ENCODE measurements at places on chromosomes 3 and 15.
A peak's percentile ranks its signal among the peaks of the same experiment; 100 is the strongest.

DNA sequence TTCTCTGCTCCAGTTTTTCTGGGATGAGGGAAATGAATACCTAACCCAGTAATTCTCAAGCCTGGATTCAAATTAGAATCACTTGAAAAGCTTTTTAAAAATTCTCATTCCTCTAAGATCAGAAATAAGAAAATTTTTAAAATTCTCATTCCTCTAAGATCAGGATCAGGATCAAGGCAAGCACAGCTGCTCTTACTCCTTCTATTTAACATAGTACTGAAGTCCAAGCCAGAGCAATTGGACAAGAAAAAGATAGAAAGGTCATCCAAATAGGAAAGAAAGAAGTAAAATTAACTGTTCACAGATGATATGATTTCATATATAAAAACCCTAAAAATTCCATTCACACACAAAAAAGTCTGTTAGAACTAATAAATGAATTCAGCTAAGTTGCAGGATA is 24.2 kb upstream of the CLRN1 start:
- no peak for DNase-seq

- peak; percentile 34 for DNase-seq
Measured at GRCh38 chr3:99586701-99587100, 51.7 kb upstream of the COL8A1 start.

GRCh38 chr3:150830094-150830681 is 67.2 kb upstream of the SIAH2 start:
- DNase-seq, result no peak

GRCh38 chr15:58065445-58066041 is at the start of gene ALDH1A2:
Gene ALDH1A2, minus strand, starts transcription at chr15:58065711. Its CDS starts 61 bp downstream, at chr15:58065650.
- no peak for DNase-seq

- DNase-seq, result no peak
Measured at GRCh38 chr3:4746241-4746958, 232.8 kb upstream of the BHLHE40 start.

- no peak for DNase-seq
Measured at GRCh38 chr3:195597848-195598247, 14.1 kb upstream of the APOD start.

DNA sequence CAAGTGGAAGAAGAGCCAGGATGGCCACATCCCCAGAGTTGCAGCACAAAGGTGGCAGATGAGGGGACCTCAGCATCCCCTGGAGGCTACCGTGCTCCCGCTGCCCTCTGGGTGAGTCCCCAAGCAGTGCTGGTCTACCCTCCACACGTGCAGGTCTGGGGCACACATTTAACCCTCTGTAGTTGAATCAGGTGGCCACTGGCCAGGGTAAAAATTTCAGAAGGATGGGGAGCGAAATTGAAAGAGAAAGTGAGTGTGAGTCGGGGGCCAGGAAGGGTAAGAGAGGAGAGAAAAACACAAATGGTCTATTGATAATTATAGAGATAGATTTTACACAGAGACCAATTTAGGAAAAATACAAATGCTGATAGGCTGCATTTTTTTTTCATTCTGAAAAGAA is 139.5 kb upstream of the EIF1B start:
- DNase-seq, result no peak

GRCh38 chr3:52026041-52026440 is 30.3 kb downstream of the DUSP7 start:
- DNase-seq, result no peak

DNA sequence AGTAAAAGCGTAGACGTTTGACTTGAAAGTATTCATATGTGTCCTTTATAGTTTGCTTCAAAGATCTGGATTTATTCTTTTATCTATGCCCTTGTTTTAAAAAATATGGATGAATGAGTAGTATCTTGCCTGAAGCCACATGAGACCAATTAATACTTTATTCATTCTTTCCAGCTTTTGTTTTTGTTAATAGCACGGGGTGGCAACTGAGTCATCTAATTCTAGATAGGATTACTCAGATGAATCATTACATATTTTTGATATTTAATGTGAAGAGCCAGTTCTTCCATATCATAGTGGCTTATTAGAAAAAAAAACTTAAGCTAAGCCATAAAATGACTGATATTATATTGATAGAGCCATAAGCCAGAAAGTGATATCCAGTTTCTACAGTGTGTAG is 121.9 kb downstream of the BBX start:
- no peak for DNase-seq

DNA sequence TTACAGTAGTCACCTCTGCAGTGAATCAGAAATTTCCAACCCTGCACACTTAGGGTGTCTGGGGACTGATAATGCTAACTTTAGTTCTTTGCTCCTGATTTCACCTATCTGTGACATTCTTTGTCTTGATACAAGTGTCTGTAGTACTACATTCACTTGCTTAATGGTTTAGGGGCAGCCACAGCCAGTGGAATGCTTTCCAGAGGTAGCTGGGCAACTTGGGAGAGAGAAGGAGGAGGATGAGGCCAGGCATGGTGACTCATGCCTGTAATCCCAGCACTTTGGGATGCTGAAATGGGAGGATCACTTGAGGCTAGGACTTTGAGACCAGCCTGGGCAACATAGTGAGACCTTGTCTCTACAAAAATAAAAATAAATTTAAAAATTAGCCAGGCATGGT is 8.5 kb downstream of the BAHD1 start:
- no peak for DNase-seq

GRCh38 chr3:133413161-133414020 is 13.5 kb downstream of the BFSP2 start:
- DNase-seq, result no peak

GRCh38 chr3:78741066-78741645 is 1026.6 kb downstream of the ROBO1 start:
- DNase-seq, result no peak

DNA sequence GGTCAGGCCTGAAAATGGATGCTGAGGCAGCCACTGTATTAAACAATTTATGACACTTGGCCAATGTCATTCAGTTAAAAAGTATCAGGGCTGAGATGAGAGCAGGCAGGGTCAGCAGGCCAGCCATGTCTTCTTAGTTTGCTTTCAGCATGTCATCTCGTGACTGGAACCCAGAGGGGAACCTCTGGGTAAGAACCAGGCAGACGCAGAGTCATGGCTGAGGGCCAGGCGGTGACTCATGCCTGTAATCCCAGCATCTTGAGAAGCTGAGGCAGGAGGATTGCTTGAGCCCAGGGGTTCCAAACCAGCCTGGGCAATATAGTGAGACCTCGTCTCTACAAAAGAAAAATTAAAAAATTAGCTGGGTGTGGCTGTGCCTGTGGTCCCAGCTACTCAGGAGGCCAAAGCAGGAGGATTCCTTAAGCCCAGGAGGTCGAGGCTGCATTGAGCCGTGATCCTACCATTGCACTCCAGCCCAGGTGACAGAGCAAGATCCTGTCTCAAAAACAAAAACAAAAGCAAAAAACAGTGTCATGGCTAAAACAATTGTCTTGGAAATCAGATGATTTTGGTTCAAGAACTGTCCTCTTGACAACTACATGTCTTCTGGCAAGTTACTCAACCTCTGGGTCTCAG is 11.7 kb downstream of the BCL2L10 start:
- peak; percentile 87 for DNase-seq

- DNase-seq, result peak; percentile 89
Measured at GRCh38 chr3:138594150-138594934, at the start of gene CEP70. Gene CEP70, minus strand, starts transcription at chr3:138594260. Its CDS starts 21,333 bp downstream, at chr3:138572927.

DNA sequence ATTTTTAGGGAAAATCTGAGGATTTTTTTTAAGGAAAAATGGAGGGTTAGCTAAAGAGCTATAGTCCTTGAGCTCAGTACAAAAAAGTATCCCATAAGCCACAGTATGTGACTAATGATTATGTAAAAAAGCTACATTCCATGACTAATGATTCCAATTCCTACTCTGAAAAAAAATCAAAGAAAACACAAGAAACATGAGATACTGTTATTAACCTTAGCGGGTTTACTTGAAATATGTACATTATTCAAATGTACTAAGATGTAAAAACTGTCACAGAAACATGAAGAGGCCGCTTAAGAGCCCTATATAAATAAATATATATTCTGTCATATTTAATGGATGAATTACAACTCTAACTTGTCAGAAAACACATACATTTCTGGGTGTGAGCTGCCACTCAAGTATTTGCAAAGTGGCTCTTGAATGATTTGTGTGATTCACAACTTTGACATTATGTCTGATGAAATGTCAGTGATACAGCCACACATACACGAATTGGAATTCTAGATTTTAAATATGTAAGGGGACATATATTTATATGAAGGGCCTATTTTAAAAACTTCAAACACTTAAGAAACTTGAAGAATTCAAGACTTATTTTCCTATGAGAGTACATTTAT is 518.7 kb upstream of the SUCLG2 start:
- DNase-seq, result no peak

DNA sequence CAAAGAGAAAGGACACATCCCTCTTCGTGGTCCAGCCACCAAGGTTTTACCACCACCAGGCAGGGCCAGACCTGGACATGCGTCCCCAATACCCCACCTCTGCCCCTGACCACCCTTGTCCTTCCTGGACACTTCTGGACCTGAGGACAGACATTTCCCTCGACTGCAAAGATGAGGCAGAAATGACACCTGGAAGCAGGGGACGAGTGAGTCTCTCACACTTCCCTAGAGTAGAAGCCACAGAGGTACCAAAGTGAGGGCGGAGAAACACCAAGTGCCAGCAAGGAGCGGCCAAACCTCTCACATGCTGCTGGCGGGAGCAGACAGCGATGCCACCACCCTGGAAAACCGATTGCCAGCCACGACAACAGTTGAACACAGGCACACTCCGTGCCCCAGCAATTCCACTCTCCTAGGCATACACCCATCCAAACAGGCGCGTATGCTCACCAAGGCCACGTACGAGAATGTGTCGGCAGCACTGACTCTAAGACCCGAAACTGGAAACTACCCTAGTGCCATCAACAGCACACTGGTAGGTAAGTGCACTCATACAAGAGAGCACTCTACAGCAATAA is 207.0 kb upstream of the NSMCE3 start:
- no peak for DNase-seq

DNA sequence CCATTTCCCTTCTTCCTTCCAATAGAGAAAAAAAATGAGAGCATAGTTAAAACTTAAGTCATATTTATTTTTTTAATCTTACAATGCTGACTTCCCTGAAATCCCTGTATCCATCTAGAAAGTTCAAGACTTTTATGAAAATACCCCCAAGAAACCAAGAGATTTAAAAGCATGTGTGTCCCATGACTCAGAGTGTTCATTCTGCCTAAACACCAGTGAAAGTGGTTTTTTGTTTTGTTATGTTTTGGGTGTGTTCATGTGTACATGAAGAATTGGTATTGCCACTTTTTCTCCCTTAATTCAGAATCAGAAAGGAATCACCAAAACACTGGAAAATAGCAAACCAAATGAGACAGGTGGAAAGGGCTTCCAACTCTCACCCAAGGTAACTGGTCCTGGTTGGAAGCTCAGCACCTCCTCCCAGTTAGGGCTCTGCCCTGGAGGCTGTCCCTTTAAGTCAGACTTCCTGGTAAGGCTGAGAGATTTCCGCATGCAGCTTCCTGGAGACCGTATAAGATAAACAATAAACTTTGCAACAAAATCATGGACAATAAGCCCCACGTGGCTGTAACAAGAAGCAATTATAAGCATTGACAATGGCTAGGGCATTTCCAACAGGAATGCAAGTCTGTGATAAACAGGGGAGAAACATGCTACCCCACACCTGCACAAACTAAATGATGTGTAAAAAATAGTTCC is 121.9 kb upstream of the ARHGEF3 start:
- no peak for DNase-seq

DNA sequence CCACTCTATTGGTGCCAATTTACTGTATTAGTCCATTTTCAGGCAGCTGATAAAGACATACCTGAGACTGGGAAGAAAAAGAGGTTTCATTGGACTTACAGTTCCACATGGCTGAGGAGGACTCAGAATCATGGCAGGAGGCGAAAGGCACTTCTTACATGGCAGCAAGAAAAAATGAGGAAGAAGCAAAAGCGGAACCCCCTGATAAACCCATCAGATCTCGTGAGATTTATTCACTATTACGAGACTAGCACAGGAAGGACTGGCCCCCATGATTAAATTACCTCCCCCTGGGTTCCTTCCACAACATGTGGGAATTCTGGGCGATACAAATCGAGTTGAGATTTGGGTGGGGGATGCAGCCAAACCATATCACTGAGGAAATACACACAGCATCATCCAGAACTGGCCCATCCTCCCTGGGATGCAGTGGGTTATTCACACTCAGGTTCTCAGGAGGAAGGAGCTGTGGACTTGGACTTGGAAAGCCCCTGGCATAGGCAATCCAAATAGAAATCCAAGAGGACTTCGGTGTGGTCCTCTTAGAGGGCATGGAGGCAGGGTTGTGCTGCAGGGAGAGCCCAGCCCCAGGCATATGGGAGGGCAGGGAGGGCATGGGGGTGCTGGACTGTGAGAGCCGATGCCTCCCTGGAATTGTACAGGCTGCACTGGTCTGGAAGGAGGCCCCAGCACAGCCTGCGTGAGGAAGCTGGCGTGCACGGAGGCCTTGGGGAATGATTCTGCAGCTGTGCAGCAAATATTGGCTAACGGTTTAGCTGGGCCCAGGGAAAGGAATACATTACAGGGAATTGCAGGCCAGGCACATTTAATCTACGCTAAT is 62.9 kb downstream of the EFCAB12 start:
- DNase-seq, result no peak

- no peak for DNase-seq
Measured at GRCh38 chr3:128875556-128876120, 3.8 kb upstream of the ACAD9 start.

- no peak for DNase-seq
Measured at GRCh38 chr3:136624894-136625815, 127.0 kb downstream of the STAG1 start.

DNA sequence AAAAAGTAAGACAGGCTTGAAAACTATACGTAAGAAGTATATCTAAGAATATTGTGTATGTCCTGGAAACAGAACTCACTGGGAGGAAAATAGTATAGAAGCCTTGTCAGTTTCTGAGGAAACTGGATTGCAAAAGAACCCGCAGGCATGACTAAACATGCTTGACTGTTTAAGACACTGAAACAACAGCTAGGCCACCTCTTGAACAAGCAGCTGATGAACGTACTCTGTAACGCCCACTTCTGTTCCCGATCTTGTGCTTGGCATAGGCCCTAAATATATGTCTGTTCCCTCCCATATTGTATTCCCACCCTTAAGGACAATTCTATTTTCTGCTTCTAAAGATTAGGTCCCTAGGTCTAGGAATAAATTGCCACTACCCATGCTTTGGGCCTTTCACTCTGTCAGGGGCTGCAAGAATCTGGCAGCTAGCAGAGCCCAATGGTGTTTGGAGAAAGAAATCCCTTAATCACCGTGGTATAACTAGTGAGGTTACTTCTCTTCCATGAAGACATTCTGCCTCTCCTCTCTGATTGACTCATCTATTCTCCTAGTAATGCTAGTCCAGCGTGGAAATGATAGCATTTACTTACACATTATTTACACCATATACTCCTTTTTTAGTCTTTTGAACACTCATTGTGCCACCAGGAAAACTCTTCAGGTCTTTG is 46.2 kb downstream of the CD200 start:
- no peak for DNase-seq

GRCh38 chr3:125062904-125063618 is 7.3 kb upstream of the HEG1 start:
- peak; percentile 87 for DNase-seq

Measured in GM04504 (cell line).